Left forelimb (tissue), 1 donor: ENCODE measurements at places on chromosomes 13 and 19.

- no peak for DNase-seq
Observed at GRCh38 chr19:13669780-13670355, 94.5 kb upstream of the MRI1 start.

DNA sequence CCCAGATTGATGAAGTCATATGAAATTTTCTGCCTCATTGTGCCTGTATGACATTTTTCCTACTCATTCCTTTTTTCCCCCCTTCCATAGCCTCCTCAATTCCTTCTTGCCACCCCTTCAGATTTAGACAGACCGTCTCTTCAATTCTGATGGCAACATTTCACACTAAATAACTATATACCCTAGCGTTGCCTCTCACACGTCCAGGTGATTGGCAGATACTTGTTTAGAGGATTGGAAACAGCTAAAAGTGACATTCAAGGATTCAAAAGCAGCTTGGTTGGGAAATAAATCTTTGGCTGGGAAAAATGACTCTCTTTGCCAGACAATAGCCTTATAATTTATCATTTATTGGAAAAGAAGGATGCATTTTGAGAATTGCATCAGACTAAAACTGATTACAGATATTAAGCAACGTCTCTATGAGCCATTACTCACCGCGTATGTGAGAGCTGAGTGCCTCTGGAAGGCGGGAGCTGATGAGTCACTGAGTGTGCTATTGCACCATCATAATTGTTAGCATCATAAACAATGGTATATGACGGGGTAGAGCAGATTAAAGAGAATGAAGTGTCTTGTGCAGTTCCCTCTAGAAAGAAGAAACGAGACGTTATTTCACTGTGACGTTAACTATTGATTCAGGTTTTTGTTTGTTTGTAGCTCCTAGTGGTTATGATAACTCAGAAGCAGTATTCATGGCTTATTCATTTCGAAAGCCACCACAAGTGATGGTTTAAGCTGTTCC is 61.1 kb upstream of the FAM216B start:
- DNase-seq = no peak

- no peak for DNase-seq
Observed at GRCh38 chr13:83515268-83516015, 366.8 kb downstream of the SLITRK1 start.

DNA sequence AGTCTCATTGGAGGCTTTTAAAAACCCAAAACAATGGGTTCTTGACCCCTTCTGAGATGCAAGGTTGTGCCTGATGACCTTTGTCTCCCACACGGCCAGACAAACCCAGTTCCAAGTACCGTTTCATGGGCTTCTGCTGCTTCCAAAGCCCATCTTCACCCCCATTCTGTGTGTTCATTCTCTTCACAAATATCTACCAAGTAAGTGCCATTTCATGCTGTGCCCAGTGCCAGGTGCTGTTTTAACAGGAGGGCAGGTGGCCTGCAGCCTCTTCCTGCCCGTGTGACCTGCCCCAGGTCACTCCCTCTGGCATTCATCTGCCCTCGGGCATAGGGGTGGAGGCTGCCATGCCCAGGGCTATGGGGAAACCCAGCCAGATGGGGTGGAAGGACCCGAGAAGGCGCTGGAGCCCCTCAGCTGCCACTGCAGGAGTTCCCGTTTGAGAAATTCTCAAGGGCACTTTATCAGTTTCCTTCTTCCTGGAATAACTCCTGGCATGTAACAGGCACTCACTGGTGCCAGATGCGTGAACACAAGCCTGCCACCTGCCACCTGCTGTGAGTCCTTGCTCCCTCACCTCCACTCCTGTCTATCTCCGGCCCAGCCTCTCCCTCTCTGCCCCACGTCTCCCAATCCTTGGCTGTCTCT is 12.5 kb downstream of the CAPN12 start:
- no peak for DNase-seq

DNA sequence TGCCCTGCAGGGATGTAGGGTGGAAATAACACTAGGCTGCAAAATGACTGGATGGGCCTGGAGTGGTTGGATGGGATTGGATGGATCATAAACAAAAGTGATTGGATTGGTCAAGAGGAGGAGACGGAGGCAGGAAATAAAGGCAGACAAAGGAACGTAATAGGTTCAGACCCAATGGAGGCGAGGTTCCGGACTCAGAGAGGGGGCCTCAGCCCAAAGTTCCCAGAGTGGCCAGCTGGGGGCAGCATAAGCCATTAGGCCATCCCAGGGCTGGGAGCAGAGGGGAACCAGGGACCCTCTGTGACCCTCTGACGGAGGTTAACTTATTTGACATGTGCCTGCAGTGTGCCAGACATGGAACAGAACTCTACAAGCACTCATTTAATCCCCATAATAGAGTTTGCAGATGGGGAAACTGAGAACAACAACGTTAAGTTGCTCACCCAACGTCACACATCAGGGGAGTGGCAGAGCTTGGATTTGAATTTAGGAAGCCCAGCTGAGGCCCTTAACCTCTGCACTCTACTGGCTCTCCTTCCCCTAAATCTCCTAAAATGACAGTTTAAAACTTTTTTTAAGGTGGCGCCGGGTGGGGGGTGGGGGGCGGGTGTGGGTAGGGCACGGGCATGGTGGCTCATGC is 15.3 kb upstream of the MAP1S start:
- DNase-seq = no peak

- no peak for DNase-seq
Observed at GRCh38 chr19:23525276-23525852, 130.1 kb upstream of the ZNF91 start.

GRCh38 chr19:18856385-18857126 is 24.8 kb downstream of the UPF1 start:
- no peak for DNase-seq
